ENCODE measurements at places on chromosomes 2 and 18.

DNA sequence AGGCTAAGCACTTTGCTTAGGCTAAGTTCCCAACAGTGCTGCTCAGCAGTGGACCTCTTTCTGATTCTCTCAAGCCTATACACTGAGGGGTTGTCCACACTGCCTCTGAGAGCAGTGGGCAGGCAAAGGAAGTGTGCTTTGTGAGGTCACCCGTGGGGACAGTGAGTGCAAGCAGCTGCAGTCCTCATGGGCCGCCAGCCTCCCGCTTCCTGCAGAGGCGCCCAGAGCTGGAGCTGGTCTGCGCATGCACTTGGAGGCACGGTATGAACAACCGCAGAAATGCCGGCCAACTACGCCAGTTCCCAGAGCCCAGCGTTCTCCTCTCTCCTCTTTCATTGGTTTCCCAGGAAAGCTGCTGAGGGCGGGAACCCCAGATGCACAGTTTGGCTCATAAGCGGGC lies 149.5 kb upstream of the DLX2 start:
- no peak for DNase-seq

DNA sequence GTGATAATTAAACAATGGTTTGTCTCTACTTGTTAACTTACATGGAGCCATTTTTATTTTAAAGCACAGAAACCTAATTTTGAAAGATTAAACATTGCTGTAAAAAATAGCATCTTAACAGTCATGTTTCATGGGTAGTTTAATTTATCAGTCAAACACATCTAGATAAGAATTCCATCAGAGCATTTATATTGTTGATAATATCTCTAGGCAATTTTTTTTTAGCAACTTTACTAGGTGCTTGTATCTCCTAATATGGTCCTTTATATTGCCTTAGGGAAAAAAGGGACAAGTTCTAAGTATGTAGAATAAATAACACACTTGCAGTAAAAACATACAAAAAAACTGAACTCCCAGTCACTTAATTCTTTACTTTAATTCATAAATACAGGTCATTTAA lies 863 bp downstream of the CSRNP3 start:
- DNase-seq = no peak

DNA sequence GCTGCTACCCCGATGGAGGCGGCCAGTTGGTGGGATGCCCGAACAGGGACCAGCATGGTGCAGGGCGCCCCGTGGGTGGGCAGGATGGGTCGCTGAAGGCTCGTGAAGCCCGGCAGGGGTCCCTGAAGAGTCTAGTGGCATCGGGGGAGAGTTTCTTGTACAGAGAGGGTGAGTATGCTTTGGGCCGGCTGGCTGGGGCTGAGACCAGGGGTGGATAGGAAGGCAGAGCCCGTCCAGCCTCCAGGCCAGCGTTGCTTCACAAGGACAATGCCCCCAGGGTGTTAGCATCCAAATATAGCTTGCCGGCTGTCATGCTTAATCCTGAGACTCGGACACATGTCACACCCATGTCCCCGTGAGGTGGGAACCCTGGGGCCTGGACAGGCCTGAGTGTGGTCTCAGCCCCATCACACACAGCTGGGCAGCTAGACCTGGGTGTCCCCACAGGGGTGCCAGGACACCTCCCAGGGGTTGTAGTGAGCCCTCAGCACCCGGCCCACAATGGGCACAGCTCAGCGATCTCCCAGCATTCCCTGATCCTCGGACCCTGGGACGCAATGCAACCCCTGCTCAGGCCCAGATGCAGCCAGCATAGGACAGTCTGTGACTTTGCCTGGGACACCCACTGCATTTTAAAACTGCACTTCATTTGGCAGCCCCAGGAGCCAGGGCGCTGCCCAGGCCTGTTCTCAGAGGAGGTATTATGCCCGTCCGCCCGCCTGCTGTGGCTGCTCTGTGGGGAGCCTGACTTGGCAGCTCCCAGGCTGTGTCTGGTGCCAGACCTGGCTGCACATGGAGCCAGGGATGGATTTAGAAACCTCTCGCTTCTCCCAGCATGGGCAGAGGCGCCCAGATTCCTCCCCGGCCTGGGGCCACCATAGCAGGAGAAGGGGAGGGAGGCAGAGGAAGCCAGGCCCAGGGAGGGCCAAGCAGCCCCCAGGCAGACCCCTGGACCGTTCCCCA lies 36.4 kb downstream of the RAMP1 start:
- peak; percentile 58 for DNase-seq

GRCh38 chr18:66587430-66587829 lies 16.5 kb downstream of the CDH19 start:
- DNase-seq = no peak

GRCh38 chr2:10255189-10256030 lies 47.3 kb upstream of the HPCAL1 start:
- DNase-seq = no peak

DNA sequence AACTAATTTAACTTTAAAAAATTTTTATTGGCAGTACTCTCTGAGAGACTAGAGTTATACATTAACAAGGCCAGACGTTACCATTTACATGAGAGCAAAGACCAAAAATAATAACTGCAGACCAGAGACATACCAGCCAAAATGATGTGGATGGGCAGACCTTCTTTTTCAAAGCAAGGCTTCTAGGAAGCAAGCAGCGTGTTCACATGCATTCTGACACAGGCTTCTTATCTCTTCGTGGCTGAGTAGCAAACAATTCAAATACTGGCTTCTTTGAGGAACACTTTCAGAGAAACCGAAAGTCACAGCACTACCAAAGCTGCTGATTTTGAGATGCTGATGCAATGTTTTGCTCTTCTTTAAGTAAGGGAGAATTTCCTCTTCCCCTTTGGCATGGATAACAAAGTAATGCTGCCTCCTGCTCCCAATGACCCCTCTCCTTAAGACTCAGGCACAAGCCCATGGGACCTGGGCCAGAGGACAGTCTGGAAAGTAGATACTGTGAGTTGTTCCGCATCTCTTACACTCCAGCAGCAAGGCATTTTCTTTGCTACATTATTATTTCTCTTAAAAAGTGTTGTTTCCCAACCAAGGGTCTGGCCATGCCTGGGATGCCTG lies 181.9 kb downstream of the MREG start:
- no peak for DNase-seq

DNA sequence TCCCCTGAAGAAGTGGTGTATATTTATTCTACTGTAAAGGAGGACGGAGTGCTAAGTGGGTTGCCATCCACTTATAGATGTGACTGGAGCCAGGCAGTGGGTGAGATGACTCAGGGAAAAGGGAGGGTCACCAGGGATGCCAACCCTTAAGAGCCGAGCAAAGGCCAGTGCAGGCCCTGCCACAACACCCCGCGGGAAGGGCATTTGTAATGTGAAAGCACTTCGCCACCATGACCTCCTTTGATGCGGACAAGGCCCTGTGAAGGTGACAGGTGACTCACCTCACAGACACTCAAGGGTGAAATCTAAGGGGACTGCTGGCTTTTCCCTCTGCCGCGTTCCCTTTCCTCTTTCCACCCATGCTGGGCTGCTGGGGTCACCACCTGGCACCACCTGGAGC lies 50.2 kb upstream of the MRPL33 start:
- no peak for DNase-seq

DNA sequence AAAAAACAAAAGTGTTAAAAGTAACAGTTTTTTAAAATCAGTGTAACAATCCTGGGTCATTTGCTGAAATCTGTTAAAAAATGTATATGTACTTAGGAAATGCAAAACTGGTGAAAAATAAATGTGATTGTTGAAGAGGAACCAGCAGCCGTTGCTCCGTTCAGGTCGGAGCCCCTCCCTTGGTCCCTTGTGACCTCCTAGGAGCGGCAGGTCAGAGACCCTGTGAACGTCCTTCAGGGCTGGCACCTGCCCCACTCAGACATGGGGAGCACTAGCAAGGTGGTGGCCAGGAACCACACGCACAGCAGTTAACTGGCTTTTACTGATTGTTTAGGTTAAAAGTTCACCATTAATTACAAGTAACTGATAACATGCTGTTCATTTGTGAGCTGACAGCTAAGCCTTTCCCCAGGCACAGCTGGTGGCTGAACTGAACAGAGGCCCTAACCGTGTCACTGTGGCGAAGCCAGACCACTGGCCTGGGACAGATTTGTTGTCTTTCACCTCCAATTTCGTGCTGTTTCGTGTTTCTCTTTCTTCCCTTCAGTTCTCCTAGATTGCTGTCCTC lies 159.2 kb upstream of the ALKAL2 start:
- no peak for DNase-seq

GRCh38 chr2:222861411-222862105 lies 722 bp downstream of the ACSL3 start:
- DNase-seq = no peak

GRCh38 chr2:130819608-130820278 lies 17.0 kb upstream of the ARHGEF4 start:
- no peak for DNase-seq

DNA sequence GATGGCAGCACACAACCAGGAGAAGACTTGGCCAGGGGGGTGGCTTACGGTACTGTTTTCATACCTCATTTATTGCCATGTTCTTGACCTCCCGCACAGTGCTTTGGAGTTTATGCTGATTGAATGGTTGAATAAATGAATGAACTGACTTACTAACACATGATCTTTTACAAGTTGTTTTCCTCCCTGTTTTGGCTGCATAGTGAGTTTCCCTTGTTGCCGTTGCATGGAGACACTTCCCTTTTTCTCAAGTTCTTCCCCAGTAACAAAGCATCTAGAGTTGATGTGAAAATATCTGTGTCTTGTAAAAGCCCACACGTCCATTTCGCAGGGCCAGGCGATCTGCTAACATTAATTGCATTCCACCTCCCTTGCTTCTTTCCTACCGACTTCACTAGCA lies 35.7 kb upstream of the RAB1A start:
- no peak for DNase-seq

DNA sequence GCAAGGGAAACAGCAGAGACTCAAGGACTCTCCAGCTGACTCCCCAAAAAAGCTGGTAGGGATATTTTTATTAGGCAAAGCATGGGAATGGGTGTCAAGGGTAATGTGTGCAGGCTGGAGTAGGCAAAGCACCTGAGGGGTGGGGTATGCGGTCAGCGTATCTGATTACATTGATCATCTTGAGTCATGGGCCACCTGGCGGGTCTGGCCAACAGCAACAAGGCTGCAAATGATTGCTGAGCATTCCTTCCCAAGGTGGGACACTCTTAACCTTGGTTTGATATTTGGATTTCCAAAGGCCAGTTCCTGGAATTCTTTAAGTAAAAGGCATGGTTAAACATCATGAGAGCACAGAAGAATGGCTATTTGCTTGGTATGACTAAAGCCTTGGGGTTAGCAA lies 32.6 kb upstream of the CCBE1 start:
- no peak for DNase-seq

DNA sequence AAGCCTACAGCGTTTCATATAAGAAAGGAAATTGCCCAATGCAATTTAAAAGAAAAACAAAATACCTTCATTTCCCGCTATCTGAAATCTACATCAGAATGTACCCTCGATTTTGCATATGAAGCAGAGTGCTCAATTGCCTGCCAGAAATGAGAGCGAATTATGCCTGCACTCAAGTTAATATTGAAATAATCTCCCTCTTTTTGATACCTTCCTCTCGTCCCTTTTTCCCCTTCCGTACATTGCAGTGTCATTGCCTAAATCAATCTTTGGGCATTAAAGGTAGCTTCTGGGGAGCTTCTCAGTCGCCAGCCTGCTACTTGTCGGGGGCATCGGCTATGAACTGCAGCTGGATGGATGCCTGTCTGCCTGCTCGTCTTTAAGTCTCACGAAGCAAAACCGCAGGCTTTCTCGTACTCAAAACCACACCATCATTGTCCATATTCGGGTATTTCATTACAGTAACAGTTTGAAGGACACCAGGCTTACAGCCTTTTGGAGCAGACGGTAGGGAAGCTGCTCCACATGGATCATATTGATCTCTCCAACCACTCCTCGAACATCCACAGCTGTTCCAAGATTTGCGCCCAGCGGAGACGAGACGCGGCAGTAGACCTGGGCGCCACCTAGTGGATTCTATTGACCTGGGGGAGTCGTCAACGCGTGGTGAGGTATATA lies 64.0 kb upstream of the HNRNPA3 start:
- DNase-seq = peak; percentile 32

GRCh38 chr2:113068706-113069485 lies 1.1 kb downstream of the IL1F10 start:
- DNase-seq = no peak

DNA sequence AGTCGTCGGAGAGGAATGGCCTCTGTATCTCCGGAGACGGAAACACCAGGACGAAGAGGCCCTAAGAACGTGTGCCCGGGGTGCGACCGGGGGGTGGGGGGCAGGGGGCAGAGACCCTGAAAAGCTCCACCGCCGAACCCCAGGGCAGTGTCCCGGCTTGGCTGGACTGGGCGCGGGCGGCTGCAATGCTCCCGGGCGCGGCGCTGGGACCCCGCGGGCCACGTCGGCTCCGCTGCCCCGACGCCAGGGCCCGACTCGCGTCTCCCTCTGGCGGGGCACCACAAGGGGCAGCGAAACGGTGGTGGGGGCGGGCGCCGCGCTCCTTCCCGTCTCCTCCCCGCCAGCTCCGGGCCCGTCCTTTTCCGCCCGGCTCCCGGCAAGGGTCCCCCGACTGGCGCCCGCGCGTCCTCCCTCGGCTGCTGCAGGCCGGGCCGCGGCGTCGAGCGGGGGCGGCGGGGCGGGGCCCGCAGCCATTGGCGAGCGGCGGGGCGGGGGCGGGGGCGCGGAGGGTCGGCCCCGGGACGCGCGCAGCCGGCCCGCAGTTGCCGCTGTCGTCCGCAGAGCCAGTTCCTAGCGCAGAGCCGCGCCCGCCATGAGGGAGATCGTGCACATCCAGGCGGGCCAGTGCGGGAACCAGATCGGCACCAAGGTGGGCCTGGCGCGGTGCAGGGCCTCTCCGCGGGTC lies at the start of gene TUBB6:
TSS of gene TUBB6 (plus strand) at position 541 of the 685 bp plus-strand sequence. CDS start at position 593, 52 bp downstream.
- DNase-seq = no peak

DNA sequence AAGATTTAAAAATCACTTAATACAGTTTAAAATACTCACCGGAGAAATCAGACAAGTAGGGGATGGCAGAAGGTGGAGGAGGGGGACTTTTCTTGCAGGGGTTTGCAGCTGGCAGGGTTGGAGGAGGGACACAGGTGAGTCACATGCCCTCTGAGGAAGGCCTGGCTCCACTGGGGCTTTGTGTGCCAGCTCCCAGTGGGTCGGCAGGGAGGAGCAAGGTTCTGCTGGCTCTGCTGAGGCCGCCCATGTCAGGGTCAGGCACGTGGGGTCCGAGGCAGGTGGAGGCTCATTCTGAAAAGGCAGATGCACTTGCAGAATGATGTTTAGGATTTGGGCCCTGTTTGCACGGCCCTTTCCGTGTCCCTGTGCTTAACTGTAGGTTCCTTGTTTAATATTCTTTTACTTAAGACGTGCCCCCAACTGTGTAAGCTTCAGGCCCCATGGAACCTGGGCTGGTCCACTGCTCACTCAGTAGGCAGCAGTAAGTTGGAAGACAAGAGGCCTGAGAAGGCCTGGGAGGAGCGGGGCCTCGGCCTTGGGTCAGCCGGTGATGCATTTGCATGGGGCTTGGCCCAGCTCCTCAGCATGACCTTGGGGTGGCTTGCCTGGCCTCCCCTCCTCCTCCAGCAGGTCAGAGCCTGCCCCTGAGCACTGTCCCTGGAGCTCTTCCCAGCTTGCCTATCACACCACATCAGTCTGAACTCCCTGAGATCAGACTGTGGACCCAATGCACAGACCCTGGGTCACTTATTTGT lies 141.0 kb downstream of the GLI2 start:
- no peak for DNase-seq

- no peak for DNase-seq
These were observed 60.3 kb downstream of the ARMC9 start for GRCh38 chr2:231258701-231259100.

GRCh38 chr2:216188956-216189355 lies 79.8 kb downstream of the XRCC5 start:
- DNase-seq = no peak
